ENCODE measurements at places on chromosomes 12 and 14. TPM values are rescaled to one million over a fixed set of nuclear protein-coding genes. Genes with fewer than 3 reads are reported as not detected.

DNA sequence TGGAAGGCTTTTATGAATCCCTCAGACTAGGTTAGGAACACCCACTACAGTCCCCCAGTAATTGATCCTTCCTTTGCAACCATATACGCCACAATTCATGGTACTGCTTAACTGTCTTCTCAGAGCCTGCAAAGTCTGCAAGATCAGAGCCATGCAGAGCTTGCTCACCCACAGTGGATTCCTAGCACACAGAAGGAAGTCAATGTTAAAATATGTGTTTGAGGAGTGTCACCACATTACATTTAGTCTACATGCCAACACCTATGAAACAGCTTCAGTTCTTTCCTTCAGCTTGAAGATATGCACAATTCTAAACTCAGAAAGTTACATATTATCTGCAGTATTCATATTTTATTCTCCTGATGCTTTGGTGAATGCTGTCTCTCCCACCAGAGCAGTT, 138.5 kb downstream of the NDUFA12 start:
- no peak for DNase-seq

DNA sequence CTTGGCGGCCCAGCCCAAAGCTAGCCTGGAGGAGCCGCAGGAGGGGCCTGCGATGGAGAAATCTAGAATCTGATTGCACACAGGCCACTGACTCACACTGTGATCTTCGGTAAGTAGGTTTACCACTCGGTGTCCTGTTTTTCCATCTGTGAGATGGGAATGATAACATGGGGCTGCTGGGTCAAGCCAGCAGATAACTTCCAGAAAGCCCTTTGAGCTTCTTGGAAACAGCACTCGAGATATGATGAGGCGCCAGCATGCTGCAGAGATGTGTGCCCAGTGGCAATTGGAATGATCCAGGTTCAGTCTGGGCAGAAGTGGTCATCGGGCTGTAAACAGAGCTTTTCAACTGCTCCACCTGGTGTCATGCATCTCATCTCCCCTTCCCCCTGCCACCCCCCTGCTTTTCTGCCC, 771.3 kb upstream of the TBX3 start:
- DNase-seq = no peak

DNA sequence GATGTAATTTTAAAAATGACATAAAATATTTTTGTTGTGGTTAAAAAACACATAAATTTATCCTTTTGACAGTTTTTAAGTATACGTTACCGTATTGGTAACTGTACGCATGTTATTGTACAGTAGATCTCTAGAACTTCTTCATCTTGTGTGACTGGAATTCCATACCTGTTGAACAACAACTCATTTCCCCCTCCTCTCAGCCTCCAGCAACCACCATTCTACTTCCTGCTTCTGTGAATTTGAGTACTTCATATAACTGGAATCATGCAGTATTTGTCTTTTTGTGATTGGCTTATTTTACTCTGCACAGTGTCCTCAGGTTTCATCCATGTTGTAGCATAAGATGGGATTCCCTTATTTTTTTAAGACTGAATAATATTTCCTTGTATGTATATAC, 113.6 kb upstream of the ATF1 start:
- DNase-seq = no peak

The CSAD gene
- 16.7 TPM for total RNA-seq

Data from astrocyte (in vitro differentiated cells and primary cell).